ENCODE measurements at places on chromosomes 6 and 20.

DNA sequence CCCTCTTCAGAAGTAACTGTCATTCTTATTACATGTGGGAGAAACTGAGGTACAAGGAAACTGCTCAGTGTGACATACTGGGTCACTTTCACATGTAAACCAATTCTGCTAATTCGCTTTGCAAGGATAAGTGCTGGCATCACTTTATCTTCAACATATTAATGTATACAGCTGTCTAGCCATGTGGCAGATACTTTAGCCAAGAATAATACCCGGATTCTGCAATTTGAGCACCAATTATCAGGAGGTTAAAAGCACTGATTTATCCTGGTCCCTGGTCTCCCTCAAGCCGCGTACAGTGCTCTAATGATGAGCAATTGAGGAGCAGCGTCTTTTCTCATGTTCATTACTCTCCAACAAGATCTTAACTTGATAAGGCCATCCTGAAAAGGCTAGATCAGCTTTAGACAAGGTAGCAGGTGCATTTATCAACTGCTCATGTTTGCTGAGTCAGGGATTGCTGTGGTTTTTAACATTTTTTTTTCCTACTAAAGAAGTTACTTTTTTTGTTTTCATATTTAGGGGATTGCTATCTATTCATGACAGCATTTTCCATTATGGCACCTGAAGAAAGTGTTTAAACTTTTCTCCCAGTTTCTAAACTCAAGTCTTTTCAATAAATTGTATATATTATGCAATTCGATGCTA lies 1066.3 kb upstream of the MAP3K7 start:
- no peak for DNase-seq

GRCh38 chr6:11475016-11475415 lies 62.5 kb upstream of the TMEM170B start:
- DNase-seq: no peak

- no peak for DNase-seq
These were observed 704.8 kb upstream of the SLC35B3 start for GRCh38 chr6:9140172-9140571.

- DNase-seq: no peak
These were observed 48.5 kb downstream of the FYN start for GRCh38 chr6:111824608-111825337.

DNA sequence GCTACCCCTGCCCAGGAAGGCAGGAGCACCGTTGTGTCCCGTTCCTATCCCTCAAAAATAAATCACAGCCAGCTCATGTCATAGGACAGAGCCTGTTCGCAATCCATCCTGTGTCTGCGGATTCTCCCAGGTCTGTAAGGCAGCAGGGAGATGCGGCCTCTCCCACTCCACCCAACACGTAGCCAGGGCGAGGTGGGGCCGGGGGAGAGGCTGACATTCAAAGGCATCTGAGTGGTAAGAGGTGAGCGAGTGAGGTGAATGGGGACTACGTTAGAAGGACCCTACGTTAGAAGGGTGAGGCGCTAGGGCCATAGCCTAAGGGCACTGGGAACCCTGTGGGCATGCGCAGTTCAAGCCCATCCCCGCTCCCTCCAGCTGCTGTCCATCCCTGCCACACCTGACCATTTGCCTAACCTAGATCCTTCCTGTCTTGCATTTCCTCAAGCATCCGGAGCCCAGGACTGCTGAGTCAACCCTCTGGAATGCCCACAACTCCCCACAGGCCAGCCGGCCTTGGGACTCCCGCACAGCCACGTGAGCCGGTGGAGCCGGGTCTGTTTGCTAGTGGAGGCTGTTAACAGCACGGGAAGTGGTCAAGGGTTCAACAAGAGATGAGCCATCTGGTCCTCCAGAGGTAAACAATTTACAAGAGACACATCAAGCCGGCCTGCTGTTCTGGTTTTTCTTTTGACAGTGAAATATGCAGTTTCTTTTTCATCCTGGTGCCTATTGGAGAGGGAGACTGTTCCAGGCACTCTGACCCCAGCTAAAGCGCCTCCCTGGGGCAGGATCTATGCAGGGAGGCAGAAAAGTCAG lies 45.9 kb downstream of the RIPOR3 start:
- DNase-seq: no peak

GRCh38 chr6:44275271-44275748 lies 5.1 kb downstream of the TMEM151B start:
- DNase-seq: peak; percentile 58

DNA sequence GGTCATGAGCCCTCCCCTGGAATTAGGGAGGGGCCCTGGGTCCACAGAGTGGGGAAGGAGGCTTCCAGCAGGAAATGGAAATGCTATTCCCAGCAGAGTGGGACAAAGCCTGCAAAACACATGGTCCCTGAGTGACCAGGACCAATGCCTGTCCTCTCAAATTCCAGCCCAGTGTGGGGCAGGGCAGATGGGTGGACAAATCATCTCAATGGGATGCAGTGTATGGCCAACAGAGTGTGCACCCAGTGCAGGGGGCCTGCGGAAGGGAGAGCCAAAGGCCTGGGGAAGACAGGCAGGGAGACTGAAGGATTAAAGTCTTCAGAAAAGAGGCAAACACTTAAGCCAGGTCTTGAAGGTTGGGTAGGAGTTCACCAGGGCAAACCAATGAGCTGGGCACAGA lies 28.7 kb upstream of the PHACTR3 start:
- no peak for DNase-seq

All from activated CD8-positive, alpha-beta memory T cell treated with anti-CD3 and anti-CD28 coated beads for 24 hours (primary cell).